Suprapubic skin (tissue), 4 donors: ENCODE measurements at places on chromosomes 4 and X. TPM values are rescaled to one million over a fixed set of nuclear protein-coding genes. Genes with fewer than 3 reads are reported as not detected.

The BBS12 gene
- 0.89 TPM for total RNA-seq

DNA sequence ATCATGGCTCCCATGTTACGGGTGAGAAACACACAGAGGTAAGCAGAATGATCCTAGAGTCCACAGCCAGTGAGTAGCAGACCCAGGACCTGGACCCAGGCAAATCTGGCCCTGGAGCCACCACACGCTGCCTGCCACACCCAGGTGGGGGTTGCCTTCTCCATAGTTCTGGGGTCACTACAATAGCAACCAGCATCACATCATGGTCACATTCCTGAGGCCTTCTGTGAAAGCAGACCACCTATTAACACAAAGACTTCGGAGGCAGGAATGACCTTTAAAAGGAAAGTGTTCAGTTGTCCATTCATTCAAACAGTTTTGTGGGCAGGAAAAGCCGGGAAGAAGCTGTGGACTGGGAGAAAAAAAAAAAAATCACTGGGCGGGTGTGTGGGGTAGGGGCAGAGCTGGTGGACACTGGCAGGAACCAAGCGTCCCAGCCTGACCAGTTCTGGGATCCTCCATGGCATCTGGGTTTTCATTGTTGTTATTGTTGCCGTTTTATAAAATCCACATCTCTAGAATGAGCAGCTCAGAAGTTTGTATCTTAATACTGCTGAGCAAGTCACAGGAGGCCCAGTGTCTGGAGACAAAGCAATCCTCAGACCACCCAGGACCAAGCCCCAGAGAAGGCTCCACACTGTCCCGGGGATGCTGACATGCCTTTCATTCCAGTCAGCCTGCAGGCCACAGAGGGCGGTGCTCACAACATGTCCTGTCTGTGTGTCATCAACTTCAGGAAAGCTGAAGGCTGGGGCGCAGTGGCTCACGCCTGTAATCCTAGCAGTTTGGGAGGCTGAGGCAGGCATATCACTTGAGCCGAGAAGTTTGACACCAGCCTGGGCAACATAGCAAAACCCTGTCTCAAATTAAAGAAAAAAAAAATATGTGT lies 67.0 kb downstream of the SEL1L3 start:
- no peak for DNase-seq

DNA sequence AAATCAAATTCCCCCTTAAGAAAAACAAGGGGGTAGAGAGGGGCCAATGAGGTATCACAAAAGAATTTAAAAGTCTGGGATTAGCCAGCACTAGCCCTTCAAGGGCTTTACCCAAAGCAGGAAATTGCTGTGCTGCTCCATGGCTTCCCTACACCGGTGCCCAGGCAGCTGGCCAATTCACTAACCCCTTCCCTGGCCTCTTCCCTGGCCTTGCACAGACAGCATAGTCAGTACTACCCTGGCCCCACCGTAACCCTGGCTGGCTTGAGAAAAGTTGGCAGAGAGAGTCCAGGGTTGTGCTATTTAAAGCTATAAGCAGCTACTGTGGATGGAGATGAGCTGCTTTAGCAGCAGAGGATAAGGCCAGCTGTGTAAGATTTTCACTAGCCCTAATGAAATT lies 43.1 kb downstream of the ADAMTS3 start:
- DNase-seq = no peak

DNA sequence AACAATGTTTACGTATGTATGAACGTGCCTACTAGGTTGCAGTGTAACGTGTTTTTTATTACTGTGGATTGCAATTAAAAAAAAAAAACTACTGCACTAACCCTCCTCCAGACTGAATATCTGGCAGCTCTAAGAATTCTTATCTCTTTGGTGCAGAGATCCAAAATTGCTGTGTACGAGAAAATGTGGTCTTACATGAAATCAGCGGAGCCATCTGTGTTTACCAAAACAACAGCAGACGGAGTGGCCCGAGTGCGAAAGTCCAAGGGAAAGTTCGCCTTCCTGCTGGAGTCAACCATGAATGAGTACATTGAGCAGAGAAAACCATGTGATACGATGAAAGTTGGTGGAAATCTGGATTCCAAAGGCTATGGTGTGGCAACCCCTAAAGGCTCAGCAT lies 268.1 kb downstream of the THOC2 start:
- no peak for DNase-seq

DNA sequence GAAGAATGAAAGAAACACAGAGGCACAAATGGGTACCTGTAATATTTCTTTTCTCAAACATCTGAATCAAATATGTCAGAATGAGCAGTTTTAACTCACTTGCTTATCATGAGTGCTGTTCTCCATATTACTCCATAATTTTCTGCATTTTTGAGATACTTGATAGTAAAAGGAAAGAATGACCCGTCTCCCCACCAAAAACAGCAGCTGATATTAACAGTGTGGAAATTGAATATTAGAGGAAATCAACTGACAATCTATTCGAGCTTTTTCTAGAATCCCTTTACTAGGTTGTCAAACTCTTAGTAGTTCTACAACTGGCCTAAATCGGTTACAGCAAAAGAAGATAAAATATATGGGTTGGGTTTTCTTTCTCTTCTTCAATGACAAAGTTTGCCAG lies 49.9 kb upstream of the HELT start:
- no peak for DNase-seq

The IGSF1 gene
- total RNA-seq = 0.86 TPM

- no peak for DNase-seq
Observed at GRCh38 chrX:29724316-29724715, 491.0 kb upstream of the MAGEB2 start.

The SULT1E1 gene
- total RNA-seq = 198 TPM

GRCh38 chr4:77126809-77127208 lies 30.2 kb upstream of the CCNG2 start:
- no peak for DNase-seq

DNA sequence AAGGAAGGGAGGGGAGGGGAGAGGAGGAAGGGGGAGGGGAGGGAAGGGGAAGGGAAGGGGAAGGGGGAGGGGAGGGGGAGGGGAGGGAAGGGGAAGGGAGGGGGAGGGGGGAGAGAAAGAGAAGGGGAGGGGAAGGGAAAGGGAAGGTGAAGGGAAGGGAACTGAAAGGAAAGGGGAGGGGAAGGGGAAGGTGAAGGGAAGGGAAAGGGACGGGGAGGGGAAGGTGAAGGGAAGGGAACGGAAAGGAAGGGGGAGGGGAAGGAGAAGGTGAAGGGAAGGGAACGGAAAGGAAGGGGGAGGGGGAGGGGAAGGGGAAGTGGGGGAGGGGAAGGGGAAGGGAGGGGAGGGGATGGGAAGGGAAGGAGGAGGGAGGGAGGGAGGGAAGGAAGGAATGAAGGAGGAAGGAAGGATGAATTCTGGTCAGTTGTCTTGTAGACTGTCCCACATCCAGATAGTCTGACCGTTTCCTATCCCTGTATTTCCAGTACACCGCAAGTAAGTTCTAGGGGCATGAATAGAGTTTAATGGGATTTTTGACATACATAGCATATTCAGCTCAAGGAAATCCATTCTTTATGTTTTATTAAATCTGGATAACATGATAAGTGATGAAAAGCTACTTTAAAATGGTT lies 20.4 kb downstream of the HERC5 start:
- DNase-seq = no peak

The GLRB gene
- total RNA-seq = 3.8 TPM

The CCNG2 gene
- 91.8 TPM for total RNA-seq

DNA sequence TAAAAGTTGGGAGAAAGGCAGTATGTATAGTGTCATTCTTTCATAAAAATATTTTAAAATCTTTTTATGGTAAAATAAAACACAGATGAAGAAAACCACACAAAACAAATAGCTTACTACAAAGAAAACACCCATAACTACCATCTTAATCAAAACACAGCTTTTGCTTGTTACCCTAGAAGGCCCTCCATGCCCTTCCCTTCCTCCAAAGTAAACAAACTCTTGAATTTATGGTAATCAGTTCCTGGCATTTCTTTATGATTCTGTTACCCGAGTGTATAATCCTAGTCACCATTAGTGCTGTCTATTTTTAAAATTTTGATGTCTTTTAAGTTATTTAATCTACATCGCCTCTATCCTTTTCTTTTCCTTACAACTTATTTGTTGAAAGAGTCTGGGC lies 170.9 kb downstream of the APBB2 start:
- DNase-seq = no peak

GRCh38 chrX:72566448-72566847 lies 6.2 kb downstream of the HDAC8 start:
- no peak for DNase-seq

The SERPINA7 gene
- total RNA-seq = not detected

The BEND4 gene
- total RNA-seq = not detected

GRCh38 chr4:141127884-141128283 lies 5.4 kb downstream of the RNF150 start:
- DNase-seq = no peak

DNA sequence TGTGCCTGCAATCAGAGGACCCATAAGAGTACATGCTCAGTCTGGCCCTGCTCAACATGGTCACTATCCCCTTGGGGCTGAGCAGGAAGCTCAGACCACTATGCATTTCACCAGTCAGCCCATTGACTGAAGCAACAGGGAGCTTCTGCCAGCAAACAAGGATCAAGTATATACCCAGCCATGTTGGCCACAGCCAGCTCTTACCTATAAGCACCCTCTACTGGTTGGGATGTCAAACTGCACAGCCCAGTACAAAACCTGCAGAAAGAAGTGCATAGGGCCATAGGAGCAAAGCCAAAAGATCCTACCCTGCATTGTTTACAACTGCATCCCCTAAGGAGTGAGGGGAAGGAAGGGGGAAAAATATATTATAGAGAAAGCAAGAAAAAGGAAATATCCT lies 214.4 kb upstream of the CPEB2 start:
- DNase-seq = no peak

GRCh38 chrX:40845331-40845911 lies 110.1 kb upstream of the MED14 start:
- DNase-seq = no peak

GRCh38 chrX:131399678-131400428 lies 110.7 kb upstream of the IGSF1 start:
- no peak for DNase-seq

DNA sequence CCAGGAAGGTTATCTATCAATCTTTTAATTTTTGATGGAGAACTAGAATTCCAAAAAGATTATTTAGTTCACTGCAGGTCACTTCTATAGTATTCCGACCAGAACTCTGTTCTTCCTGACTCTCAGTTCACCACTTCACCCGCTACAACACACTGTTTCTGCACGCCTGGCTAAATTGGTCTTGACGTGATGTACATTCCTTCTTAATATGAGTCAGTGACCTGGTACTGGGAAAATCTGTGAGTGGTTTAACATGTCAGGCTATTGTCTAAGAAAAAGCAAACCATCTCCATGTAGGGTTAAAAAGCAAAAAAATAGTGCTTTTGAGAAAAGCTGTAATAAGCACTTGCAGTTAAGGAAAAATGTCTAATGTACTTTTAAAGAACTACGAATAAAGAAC lies 120.4 kb downstream of the NDST3 start:
- no peak for DNase-seq

The HSFX3 gene
- total RNA-seq = not detected

GRCh38 chr4:68375667-68376559 lies 26.0 kb upstream of the YTHDC1 start:
- DNase-seq = no peak

The IQSEC2 gene
- 24.4 TPM for total RNA-seq

The UTP14A gene
- total RNA-seq = 14.9 TPM

The PCDH11X gene
- total RNA-seq = 1.7 TPM

DNA sequence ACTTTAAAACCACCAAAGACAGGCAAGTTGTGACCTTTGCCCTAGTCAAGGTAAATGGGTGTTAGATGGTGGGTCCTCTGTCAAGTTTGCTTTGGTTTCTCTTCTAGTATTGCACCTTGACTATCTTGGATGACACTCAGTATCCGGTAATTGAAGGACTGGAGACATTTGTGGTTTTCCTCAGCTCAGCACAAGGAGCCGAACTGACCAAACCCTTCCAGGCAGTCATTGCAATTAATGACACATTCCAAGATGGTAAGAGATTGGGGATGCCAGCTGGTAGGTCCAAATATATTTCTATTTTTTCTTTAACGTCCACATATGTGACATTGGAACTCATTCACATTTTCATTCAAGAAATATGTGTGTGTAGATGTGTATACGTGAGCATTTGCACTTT lies 69.3 kb upstream of the ANXA3 start:
- no peak for DNase-seq

The DCLK2 gene
- 2.2 TPM for total RNA-seq

GRCh38 chrX:134634691-134635090 lies 23.6 kb downstream of the PLAC1 start:
- DNase-seq = no peak

DNA sequence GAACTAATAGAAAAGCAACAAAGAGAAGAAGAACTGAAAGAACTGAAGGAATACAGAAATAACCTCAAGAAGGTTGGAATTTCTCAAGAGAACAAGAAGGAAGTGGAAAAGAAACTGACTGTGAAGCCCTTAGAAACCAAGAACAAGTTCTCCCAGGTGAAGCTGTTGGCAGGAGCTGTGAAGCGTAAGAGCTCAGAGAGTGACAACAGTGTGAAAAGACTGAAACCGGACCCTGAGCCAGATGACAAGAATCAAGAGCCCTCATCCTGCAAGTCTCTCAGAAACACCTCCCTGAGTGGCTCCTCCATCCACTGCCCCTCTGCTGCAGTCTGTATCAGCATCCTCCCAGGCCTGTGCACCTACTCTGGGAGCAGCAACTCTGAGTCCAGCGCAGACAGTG lies 8.4 kb upstream of the FHDC1 start:
- no peak for DNase-seq

DNA sequence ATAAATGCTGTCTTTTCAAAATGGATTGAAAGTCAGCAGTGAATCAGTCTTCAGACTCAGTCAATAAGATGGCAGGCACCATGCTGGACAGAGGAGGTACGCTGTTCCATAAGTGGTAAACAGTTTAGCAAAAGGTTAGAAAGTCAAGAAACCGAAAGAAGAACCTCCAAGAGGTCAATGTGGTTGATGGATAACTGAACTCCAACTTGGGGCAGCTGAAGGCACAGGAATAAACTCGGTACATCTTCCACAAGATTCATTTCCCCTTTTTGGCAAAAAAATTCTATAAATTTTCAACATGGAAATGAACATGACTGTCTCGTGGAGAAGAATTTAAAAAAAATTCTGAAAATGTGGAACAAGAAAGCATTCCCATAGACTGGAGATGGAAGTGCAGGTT lies 18.4 kb upstream of the SEL1L3 start:
- no peak for DNase-seq

- DNase-seq = no peak
Observed at GRCh38 chr4:151694961-151695720, 65.7 kb downstream of the GATB start.

DNA sequence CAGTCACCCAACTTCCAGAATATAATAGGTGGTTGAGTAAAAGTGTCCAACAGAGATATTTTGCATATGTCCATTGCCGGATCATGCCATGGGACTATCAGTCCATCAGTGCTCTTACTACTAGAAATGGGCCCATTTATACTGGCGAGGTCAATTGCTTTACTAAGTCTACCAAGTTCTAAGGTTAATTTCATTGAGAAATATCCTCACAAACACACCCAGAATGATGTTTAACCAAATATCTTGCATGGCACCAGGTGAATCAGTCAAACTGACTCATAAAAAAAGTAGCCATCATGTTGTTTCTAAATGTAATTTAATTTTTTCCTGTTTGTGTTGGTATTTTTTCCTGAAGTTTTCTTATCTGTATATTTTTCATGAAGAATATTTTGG lies 1217.0 kb downstream of the RAPGEF2 start:
- no peak for DNase-seq

The CCDC110 gene
- 1.5 TPM for total RNA-seq

The RRH gene
- total RNA-seq = not detected

The CABS1 gene
- total RNA-seq = not detected
